T-helper 1 cell (primary cell): ENCODE measurements at places on chromosomes 6 and 20.

DNA sequence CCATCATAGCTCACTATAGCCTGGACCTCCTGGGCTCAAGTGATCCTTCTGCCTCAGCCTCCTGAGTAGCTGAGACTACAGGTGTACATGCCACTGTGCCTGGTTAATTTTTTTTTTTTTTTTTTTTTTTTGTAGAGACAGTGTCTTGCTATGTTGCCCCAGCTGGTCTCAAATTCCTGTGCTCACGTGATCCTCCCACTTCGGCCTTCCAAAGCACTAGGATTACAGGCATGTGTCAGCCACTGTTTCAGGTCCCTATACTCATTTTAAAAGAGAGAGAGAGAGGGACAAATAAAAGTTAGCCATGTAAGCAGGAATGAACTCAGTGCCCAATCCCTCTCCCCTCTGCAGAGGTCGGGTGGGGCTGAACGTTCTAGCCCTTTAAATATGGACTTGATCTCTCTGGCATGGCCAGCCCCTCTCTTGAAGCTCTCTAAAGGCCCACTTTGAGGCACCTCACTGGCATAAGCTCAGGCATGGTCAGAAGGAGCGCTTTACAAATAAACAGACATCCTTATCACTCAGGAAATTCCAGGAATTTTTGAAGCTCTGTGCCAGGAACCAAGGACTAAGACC lies 9.0 kb upstream of the SERPINB1 start:
- no peak for DNase-seq

GRCh38 chr6:15936503-15936902 lies 192.4 kb upstream of the MYLIP start:
- DNase-seq, result no peak

DNA sequence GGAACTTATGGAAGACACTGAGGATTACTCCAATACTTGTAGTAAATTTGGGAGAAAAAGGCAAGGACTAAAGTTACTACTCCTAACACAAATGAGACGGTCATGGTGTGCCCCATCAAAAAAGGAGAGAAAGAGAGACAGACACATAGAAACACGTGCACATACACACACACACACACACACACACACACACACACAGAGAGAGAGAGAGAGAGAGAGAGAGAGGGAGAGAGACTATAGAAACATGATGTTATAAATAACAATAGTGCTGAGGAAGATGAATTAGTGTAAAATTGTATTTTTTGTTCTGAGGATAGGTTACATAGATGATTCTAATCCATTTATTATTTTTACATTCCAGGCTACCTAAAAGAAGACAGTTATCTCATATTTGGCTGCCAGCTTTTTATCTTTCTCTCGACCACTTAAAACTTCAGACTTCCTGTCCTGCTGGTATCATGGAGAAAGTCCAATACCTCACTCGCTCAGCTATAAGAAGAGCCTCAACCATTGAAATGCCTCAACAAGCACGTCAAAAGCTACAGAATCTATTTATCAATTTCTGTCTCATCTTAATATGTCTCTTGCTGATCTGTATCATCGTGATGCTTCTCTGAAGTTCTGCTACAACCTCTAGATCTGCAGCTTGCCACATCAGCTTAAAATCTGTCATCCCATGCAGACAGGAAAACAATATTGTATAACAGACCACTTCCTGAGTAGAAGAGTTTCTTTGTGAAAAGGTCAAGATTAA lies 10.5 kb downstream of the PLN start:
- DNase-seq, result no peak

GRCh38 chr6:104325341-104326172 lies 534.2 kb downstream of the HACE1 start:
- DNase-seq, result no peak

- no peak for DNase-seq
Observed at GRCh38 chr6:138923561-138923960, 64.5 kb downstream of the REPS1 start.

GRCh38 chr6:30572148-30572547 lies 906 bp downstream of the ABCF1 start:
- DNase-seq, result no peak

DNA sequence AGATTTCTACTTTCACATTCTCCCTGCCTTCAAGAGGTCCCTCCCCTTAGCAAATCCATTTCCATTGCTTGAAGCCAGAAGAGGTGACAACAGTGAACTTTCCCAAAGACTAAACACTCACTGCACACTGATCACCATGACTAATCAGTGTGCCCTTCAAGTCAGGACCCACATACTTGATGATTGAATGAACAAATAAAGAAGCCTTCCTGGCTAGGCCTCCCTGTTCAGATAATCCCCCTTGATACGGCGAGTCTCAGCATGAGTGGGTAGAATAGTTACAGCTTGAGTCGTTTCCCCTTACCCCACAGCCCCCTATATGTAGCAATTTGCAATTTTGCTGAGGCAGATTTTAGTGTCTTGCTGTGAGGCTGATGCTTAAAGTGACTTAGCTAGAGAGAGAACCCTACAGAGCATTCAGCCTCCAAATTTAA lies 102.2 kb downstream of the UNC5CL start:
- no peak for DNase-seq

GRCh38 chr6:11828262-11828870 lies 49.8 kb upstream of the ADTRP start:
- DNase-seq, result no peak

- DNase-seq, result no peak
Observed at GRCh38 chr20:46720776-46721425, 11.5 kb downstream of the SLC2A10 start.

DNA sequence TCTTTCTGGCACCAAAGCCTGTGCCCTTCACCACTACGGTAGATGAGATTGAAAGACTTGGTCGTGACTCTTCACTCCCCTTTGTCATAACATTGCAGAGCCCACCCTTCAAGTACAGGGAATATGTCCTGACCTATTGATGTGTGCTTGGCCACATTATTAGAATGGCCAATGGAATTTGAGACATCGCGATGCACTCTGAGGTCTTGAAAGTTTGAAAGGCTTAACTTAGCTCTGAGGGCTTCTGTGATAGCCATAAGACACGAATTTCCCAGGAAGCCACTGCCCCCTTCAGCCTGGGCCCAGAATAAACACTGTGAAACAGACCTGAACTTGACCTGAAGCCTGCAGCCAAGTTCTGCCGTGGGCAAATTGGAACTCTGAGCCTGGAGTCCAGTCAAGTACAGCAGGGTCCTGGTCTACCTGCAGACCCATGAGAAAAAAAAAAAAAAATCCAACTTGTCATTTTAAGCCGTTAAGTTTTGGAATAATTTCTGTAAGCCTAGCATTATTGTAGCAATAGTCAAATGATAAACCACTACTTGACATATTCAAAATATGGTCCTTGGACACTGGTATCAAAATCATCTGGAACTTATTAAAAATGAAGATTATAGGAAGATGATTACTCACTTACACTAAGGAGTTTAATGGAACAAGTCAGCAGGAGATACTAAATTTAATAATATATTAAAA lies 36.9 kb upstream of the TRAF3IP2 start:
- no peak for DNase-seq

DNA sequence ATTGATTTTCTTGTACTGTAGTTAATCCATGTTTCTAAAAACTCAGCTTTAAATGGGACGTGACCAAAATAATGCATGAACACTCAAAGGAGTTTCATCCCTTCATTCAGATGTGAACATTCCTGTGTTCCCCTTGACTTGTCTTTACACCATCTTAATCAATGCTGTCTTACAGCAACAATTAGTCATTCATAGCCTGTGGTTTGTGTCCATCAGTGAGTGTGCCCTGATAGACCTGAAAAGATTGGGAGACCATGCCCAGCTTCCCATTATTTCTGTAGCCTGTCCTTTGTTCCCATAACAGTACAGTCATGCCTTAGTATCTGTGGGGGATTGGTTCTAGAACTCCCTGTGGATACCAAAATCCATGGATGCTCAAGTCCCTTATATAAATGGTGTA lies 23.9 kb downstream of the NT5E start:
- DNase-seq, result no peak

DNA sequence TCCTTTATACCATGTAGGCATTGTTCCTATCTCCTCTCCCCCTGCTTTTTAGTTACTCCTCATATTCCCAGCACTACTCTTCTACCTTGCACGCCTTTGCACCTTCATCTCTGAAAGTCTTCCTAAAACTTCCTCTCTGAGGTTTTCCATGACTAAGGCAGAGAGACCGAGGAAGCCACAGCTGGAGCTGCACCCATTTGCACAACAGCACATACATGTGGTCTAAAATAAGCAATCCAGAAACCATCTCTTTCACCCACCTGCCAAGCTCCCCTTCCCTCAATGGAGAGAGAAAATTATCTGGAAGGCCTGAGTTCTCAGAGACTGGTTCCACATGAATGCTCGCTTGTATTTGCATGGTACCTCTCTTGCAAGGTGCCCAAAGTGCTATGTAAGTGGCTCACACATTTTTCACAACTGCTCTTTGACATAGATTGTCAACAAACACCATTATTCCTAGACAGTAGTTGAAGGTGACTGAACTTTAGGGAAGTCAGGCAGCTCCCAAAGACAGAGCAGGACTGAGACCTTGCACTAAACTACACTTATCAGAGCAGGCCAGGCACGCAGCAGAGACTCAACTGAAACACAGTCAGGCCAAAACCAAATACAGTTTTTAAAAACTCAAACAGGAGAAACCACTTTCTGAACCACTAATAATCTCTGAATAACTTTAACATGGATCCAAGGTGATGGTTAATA lies 313.2 kb downstream of the TFAP2A start:
- DNase-seq, result no peak

DNA sequence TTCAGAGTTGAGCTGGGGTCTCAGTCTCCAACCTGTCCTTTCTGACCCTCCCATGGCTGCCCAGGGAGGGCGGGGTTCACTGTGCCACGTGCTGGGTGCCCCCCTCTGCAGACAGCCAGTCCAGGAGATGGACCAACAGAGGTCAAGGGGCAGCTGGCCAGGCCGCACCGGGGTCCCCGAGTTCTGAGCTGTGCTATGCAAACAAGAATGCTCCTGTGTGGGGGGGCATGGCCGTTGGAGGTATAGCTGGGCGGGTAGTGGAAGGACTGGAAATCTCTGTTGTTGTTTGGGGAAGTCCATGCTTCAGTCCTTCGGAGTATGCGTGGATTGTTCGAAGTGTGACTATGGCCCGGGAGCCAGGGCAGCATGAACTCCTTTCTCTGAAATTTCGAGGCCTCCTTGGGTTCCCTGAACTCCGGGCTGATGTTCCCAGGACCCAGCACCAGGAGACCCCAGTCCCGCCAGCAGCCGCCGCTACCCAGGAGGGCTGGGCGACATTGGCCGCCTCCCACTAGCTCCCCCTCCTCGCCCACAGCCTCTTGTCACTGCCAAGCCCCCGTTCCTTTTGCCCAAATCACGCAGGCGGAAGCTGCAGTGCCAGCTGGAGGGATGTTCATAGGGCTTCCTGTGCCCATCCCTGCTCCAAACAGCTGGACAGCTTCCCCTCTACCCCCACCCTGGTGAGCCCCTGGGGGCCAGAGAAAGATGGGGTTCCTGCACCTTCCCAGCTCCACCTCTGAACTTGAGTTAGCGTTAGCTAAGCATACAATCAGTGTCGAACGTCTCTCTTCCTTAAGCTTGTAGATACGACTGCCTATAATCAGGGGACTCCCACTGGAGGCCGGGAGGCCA lies 126.6 kb downstream of the TAF4 start:
- DNase-seq, result no peak

GRCh38 chr6:108714101-108714765 lies 134.0 kb upstream of the ARMC2 start:
- DNase-seq, result no peak

DNA sequence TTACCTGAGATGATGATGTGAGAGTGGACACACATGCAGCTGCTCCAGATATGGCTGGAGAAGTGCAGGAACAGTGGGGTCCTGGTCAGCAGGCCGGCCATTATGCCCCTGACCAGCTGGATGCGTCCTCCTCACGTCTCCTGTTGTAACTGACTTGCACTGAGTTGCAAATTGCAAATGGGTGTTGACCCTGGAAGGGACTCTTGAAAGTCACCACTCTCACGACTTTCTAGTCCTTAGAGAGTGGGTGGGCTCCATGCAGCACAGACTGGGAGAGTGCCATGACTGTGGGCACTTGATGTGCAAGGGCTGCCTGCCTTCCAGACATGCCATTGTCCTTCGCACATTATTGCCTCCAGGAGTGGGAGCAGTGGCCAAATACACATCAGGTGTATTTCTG lies 10.8 kb downstream of the FAM83D start:
- DNase-seq, result no peak

DNA sequence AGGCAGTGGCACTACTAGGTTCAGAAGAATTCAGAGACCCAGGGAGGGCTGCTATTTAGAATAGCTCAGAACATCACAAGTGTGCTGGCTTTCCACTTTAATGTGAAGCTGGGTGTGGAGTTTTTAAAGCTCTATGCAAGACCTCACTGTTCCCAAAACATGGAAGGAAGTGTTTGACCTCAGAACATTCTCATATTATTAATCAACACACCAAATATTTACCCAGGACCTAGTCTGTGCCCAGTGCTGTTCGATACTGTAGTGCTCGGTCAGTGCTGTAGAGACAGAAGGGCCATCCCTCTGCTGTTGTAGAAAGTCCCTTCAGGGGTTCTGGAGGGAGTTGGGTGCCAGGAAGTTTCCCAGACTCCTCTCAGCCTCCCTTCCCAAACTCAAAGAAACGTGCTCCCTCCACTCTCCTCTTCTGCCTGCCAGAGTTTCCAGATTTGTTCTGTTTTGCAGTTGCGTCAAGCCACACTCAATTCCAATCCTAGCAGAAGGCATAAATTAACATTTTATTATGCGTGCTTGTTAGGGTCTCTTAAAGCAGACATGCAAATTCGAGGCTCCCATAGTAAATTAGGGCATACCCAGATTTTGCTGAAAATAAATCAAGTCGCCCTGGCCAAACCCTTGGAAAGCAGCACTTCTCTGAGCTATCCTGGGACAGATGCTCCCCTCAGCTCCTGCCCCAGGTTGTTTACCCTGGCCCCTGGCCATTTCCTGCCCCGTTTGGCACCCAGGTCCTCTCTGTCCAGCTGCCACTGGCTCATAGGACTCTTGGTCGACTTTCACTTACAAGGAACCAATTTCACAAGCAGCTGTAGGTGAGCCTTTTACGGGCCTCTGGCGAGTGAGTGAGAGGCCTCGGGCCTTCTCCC lies 248.6 kb downstream of the HIVEP2 start:
- DNase-seq, result no peak

DNA sequence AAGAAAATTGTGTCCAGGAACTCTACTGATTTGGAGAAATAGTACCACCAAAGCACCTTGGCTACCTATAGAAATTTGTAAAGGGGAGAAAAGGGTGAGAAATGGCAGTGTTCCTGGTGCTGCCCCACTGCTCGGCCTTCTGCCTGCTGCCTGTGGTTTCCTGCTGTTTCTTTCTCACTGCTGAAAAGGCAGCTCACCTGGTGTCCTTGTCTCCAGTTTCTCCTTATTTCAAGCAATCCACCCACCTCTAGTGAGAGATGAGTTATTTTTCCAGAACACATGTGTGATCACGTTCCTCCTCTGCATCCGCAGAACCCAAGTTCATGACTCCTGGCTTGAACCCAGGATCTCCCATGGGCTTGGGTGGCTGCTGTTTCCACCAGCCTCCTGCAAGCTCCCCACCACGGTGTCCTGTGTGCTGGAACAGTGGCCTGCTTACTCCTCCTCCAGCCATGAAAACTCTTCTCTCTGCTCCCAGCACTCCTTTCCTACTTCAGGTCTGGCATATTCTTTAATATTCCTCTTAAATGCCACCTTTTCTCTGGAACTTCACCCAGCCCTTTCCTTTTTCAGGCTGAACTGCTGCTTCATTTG lies 48.9 kb downstream of the ELOVL2 start:
- DNase-seq, result no peak
